ENCODE measurements at places on chromosomes 6 and 20.

GRCh38 chr20:48455651-48456365, 372.0 kb downstream of the PREX1 start:
- no peak for DNase-seq

DNA sequence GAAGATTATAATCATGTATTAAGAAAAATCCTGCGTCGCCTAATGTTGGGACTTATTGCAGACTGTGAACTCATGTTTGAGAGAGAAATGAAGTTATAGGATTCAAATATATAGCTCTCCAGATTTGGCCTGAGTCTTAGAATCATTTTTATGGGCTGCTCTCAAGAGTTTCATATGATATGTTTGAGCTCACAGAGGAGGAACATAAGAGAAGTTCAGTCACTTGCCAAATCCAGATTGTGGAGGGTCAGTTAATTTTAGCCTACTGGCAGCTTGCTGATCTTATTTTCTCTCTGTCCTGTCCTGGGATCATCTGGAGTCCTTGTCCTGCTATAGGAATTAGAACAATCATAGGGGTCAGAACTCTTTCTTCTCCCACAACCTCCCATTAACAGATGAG, 186.1 kb upstream of the SUPT3H start:
- DNase-seq = no peak

DNA sequence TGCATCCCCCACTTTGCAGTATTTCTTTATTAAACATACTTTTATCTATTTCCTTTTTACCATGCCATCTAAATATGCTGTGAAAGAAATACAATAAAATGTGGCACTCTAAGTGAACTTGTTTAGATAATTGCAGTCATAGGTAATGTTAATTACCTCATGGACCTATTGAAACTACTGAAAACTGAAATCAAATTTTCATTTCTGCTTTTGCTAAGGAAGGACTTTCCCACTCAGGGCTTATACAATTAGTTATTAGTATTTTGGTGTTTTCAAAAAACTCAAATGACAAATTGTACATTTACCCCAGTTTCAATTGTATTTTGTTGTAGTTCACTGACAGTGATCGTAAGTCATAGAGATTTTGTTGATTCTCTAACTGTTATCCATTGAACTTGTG, 88.4 kb downstream of the ID4 start:
- DNase-seq = no peak

DNA sequence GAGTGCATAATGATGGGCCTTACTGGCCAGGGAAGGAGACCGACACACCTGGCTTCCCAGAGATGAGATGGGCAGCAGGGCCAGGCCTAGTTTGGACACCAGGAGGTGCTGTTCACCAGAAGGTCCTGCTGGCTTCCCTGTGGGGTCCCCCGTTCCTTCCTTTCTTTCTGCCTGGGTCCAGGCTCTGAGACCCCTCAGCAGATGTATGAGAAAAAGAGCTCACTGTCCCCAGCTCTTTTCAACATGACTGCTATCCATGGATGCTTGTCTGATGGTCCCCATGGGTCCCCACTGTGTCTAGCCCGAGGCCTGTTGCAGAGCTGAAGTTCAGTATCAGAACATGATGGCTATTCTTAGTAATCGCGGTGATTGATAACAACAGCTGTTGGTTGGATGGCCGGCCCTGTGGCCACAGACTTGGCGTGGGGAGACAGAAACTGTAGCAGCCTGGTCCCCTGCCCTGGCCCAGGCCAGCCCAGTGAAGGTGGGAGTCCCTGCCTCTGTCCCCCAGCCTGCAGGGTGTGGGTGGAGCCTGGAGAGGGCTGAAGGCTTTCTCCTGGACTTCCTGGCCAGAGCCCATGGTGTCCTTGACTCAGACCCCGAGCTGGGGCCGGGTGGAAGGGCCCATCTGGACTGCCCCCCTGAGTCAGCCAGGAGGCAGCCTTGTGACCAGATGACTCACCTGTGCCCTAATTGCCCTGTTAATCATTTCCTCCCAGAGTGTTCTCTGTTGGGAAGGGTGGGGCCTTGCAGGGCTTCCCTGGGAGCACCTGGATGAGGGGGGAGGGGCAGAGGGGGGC, 9.9 kb upstream of the BAK1 start:
- peak; percentile 87 for DNase-seq

- peak; percentile 65 for DNase-seq
These were observed 200.3 kb upstream of the FAM83B start for GRCh38 chr6:54646069-54646950.

GRCh38 chr20:1232286-1233111, 6.7 kb downstream of the RAD21L1 start:
- DNase-seq = no peak

DNA sequence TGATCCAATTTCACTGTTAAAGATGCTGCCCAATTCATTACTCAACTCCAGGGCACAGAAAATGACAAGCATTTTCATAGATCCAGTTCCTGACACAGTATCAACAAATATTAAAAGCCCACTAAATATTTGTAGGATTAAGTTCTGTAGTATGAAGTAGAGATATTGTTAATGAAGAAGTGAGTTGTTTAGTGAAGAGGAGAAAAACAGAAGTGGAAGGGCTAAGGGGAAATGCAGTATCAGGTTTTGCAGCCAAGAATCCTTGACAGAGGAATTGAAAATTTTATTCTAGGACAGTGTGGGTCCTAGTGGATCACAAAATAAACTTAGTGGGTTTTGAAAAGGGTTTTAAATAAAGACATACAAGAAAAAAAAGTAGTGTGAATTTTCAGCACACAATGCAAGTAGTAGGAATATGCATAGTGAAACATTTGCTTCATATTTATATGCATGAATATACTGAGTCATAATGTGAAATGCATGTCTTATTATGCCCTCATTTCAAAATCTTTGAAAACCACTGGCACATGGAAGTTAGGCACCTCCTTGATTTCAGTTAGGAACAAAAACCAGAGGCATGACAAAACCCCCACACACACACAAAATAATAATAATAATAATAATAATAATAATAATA, 338.6 kb downstream of the KHDRBS2 start:
- DNase-seq = no peak

- DNase-seq = no peak
These were observed 86.6 kb downstream of the PHACTR3 start for GRCh38 chr20:59690976-59691375.

DNA sequence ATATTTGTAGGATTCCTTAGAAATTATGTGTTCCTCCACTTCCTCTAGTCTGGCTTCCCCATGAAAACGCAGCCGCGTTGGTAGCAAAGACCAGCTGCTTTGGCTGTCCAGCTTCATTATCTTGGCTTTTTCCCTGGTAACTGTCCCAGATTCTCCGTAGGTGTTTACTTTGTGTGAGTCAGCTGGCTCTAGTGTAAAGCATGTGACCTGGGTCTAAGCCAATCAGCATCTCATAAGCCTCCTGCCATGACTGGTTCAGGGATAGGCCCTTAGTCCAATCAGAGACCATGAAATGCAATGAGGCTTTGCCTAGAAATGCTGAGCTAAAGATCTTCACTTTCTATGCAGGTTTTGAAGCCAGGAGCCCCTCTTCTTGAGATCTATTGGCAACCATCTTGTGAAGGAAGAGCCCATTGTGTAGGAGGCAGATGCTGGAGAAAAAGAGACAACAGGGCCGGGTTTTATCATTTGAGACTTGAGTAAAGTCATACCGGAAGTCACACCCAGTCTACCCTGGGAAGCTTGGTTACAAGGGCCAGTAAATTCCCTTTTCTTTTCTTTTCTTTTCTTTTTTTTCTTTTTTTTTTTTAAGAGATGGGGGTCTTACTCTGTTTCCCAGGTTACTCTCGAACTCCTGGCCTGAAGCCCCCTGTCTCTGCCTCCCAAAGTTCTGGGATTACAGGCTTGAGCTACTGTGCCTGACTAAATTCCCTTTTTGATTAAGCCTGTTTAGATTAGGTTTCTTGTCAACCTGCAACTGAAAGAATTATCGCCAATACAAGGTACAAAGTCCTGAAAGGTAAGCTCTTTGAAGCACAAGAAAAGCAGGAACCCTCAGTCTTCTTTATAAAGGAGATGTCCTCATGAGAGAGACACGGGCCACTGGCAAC, 256.5 kb upstream of the RREB1 start:
- DNase-seq = peak; percentile 97

DNA sequence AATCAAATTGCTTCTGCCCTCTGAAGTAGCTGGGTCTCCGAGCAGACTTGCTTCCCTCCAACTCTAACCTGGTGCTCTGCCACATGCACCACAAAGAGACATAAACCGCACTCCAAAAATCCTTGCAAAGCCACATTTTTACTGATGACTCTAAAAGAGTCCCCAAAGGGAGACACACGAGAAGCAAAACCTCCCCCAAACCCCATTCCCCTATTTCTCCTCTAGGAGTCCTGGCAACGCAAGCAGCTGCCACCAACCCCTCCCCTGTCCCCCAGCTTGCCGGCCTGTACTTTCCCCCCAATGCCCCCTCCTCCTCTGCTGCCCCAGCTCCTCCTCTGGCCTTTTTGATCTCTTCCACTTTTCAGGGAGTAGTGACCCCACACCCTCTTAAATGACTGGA, 180.1 kb upstream of the ARID1B start:
- no peak for DNase-seq

DNA sequence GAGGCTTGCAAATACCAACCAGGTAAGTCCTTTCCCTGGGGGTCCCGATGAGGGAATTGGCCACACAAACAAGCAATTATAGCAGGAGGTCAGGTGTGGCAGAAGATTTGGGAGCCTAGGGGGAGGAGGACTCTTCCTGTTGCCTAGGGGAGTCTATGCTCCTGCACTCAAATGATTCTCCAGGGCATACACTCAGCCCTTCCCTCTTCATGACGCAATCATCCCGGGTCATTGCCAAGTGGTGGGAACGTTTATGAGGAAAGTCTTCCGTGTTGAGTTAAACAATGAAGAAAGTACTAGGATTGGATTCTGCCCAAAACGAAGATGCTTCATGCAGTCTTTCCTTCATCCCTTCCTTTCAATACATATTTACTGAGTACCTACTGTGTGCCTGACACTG, 186.5 kb upstream of the TSHZ2 start:
- no peak for DNase-seq

GRCh38 chr20:12482661-12483060, 526.1 kb upstream of the SPTLC3 start:
- DNase-seq = no peak
